CD8-positive, alpha-beta memory T cell (primary cell): ENCODE measurements at places on chromosomes 13 and 19. TPM values are rescaled to one million over a fixed set of nuclear protein-coding genes. Genes with fewer than 3 reads are reported as not detected.

DNA sequence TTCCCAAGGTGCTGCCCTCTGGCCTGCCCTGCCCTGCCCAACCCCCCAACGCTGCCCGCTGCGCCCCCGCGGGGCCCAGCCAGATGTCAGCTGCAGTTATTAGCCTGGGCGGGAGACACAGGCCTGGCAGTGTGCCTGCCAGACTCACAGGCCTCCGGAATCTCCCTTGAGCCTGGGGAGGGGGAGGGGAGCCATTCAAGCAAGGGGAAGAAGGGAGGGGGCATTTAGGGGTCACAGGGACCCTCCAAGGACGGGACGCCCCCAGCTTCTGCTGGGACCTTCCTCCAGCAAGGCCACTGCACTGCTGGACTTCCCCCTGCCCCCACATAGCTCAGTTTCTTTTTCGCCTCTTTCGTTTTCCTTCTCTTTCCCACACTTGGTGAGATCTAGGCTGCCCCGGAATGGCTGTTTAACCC, 2.6 kb upstream of the JUNB start:
- no peak for DNase-seq

DNA sequence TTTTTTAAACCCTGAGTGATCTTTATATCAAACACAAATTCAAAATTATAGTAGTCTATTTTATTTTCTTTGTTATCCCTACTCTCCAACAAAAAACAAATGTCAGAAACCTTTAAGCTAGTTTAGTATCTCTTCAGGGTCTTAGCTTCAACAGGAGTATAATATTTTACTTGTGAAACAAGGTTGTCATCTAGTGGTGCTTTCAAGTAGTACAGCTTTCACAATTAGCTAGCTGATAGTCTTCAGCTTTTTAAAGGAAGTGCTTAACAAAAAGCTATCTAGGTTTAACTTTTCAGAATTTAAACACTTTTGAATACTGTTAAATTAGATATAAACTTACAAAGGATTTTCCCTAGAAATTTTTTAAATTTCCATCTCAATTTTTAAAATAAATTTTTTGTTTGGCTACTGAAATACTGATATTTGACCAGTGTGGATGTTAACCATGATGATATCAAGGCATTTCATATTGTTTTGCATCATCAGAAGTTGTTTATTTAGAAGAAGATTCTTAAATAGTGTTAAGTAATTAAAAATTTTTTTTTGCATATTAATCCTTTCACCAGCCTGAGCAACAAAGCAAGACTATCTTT, 34.2 kb downstream of the TDRD3 start:
- DNase-seq: no peak

DNA sequence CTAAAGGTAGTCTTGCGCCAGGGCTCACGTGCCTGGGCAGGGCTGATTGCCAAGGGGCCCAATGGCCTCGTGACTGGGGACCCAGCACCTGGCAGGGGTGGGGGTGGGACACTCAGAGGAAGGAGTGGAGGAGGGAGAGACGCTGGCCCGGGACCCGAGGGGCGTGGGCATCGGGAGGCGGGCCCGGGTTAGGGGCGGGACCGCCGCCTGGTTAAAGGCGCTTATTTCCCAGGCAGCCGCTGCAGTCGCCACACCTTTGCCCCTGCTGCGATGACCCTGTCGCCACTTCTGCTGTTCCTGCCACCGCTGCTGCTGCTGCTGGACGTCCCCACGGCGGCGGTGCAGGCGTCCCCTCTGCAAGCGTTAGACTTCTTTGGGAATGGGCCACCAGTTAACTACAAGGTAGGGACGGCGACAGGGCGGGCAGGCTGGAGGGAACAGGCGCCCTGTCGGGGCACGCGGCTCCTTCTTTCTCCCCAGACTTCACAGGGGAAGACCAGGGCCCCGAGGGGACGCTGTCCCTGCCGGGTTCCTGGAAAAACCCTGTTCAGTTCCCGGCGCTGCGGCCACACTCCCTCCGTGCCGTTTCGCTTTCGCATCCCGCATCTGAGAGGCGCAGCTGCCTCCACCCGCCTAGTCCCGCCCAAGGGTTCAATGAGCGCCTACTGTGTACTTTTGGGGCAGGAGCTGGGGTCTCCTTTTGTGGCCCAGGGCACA, at the start of gene IFI30:
TSS of gene IFI30 (plus strand) at position 242 of the 717 bp plus-strand sequence. CDS start at position 271, 29 bp downstream.
- DNase-seq: peak; percentile 42

GRCh38 chr13:95784900-95785290, 108.0 kb downstream of the DNAJC3 start:
- DNase-seq: no peak

DNA sequence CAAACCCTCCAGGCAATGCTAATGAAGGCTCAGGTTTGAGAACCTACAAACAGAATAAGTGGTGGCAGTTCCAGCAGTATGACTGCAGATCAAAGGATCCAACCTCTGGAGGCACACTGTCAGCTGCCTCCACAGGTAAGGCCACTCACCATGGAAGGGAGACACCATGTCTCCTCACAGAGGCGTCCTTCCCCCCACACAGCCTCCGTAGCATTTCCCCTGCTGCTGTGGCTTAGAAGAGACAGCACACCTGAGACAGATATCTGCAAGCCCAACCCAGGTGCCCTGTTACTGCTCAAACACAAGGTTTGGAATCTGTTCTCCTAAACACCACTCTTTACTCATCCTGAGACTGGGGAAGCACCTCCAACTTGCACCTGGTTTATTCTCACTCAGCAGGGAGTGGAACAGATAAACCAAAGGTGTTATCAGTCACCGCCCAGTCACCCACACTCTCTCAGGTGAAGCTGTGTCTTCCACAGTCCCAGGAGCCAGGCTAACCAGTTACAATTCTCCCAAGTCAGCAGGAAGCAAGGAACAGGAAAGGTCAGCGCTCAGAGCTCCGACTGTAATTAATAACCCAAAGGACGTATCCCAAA, 311.2 kb downstream of the FOXO1 start:
- no peak for DNase-seq

DNA sequence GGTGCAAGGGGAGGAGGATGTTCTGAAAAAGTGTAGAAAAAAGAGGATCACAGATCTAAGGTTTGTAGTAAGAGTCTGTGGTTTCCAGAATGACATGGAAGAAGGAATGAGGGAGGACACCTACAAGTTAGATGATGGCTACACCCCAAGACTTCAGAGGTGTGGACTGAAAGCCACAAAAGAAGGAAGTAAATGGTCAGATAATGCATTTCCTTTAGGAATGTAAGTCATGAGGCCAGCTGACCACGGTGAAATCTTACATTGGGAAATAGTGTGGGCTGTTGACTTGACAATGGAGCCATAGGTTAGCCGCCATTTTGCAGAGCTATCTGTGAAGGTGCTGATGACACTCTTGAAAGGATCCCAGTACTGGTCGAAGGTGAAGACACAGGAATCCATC, 25.3 kb upstream of the FBXO27 start:
- DNase-seq: no peak

The CEACAM7 gene
- not detected for total RNA-seq

The ZNF773 gene
- 7.6 TPM for total RNA-seq
